Activated CD4-positive, CD25-positive, alpha-beta regulatory T cell (primary cell): ENCODE measurements at places on chromosomes 16 and 17.

DNA sequence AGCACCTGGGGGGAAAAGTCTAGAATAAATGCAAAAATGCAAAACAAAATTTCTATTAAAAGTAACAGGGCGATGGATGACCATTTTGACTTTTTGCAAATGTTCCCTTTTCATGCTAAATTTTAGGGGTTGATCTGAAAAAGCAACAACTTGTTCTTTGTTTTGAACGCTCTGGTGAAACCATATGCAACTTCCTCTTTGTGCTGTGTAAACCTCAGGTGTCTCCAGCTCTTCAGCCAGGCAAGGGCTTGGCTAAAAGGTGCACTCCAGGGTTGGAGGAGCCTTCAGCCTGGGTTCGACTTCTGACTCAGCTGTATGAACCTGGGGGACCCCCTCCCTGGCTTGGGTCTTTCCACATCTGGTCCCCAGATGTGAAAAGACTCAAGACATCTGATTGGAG, 9.5 kb downstream of the IRF8 start:
- no peak for DNase-seq

DNA sequence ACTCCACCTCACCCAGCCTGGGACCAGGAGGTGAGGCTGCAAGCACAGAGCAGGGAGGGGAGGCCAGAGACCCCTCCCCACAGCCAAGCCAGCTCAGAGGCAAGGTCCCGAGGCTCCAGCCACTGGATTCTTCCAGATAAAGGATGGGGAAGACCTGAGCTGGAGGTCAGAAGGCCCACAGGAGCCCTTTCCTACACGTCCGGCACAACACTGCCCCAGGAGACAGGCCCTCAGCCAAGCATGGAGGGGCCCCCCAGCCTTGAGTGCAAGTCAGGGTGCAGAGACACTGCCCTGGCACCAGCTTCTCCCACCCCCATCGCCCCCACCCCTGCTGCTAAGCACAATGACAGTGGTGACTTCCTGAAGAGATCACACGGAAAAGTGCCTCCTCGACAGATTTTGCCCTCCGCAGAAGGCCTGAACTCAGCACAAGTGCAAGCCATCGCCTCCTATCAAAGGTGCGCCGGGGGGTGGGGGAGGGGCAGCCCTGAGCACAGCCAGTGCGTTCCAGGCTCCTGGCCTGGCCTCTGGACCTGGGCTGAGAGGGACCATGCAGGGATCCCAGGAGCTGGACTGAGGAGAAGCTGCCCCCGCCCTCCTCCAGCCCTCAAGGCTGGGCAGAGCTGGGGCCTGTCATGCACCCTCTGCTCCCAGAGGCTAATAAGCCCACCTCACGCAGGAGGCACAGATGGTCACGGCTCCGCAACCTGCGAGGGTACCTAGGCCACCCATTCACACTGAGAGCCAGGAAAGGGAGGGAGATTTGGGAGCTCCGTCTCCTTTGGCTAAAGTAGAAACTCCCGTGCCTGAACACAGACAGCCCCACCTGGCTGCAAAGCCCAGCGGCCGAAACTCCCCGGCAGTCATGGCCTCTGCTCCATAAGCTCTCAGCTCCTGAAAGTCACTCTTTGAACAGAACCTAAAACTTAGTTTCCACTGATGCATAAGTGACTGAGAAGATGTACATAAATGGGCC, 2.7 kb downstream of the MAFG start:
- DNase-seq = no peak

DNA sequence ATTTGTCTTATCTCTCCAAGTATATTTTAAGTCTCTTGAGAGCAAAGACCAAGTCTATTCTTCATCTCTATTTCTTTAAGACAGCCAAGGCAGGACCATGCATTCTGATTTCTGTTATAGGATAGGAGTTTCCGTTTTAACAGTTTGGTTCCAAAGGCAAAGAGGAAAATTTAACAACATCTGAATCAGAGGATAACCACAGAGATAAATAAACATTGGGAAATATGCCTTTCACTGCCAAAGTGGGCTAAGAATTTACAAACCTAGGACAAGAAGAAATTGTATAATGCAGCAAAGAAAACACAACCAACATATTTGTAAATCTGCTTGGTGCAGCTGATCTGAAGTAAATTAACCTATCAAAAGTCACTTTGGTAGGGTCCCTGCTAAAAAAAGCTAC, 37.7 kb downstream of the USP32 start:
- no peak for DNase-seq

- DNase-seq = no peak
Measured at GRCh38 chr17:50934161-50934560, 68.0 kb upstream of the TOB1 start.

DNA sequence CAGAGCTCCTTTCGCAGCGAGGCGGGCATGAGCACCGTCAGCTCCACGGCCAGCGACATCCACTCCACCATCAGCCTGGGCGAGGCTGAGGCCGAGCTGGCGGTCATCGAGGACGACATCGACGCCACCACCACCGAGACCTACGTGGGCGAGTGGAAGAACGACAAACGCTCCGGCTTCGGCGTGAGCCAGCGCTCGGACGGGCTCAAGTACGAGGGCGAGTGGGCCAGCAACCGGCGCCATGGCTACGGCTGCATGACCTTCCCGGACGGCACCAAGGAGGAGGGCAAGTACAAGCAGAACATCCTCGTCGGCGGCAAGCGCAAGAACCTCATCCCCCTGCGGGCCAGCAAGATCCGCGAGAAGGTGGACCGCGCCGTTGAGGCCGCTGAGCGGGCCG, 42.3 kb downstream of the JPH3 start:
- DNase-seq = no peak

- no peak for DNase-seq
Measured at GRCh38 chr17:79104898-79105600, 30.4 kb downstream of the ENGASE start.

DNA sequence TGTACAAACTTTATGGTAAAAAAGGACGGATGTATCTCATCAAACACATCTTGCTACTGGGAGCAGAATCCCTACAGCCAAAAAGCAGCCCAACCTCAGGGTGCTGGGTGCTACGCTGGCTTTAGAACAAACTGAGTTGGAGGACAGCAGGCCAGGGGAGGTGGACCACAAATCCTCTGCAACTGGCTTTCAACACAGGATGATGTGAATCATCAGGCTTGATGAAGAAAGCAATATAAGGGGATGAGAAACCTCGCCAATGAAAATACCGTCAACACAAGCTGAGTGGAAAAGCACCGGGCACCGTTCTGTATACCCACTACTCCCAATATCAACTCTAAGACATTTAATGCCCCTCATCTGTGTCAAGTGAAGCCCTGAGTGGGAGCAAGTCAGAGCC, 14.3 kb downstream of the HBQ1 start:
- no peak for DNase-seq

GRCh38 chr16:89044418-89045180, 49.1 kb upstream of the ACSF3 start:
- no peak for DNase-seq

DNA sequence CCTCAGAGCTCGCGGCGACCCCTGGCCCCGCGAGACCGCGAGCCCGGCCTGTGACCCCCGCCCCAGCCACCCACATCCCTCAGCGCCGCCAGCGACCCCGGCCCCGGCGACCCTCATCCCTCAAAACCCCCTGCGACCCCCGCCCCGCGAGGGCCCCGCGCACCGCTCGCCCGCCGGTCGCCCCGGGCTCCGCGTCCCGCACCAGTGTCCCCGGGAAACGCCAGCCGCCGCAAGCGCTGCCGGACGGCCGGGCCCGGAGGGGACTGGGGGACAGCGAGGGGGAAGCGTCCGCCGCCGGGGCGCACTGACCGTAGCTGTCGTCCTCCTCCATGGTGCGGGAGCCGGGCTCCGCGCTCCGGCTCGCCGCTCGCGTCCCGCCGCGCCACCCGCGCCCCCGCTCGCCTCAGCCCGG, at the start of gene CYTH1:
CYTH1 (minus strand) TSS at position 381 of the 412 bp plus-strand sequence; CDS start at position 331, 50 bp downstream.
- DNase-seq = no peak

DNA sequence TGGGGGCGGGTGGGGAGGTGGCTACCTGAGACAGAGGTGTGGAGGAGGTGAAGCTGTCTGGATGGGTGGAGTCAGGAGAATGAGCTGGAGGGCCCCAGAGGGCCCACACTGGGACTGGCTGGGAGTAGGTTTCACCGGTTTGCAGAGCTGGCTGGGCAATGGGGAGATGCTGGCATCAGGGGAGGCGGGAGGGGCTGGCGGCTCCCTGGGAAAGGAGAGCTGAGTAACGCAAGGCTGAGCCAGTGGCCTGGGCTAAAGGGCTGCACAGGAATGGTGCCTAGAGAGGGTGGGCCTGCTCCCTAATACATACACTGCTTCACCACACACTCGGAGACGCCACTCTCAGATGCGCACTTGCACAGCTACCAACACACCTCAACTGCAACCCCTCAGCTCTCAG, 12.4 kb downstream of the P3H4 start:
- no peak for DNase-seq

GRCh38 chr17:57873261-57874057, 23.6 kb upstream of the MRPS23 start:
- no peak for DNase-seq

GRCh38 chr16:63223851-63224250, 1187.6 kb upstream of the CDH8 start:
- DNase-seq = no peak
